ENCODE measurements at places on chromosomes 6 and 20. TPM values are rescaled to one million over a fixed set of nuclear protein-coding genes. Genes with fewer than 3 reads are reported as not detected.

The ZNF334 gene
- total RNA-seq: 7.7 TPM

The DEFB123 gene
- not detected for total RNA-seq

The MROH8 gene
- total RNA-seq: 1.8 TPM

The HLA-DPB1 gene
- total RNA-seq: 174 TPM

The THBD gene
- 11.6 TPM for total RNA-seq

The WASF1 gene
- 12.9 TPM for total RNA-seq

The NEDD9 gene
- 18.1 TPM for total RNA-seq

The HSPA12B gene
- total RNA-seq: 5.4 TPM

The TCF21 gene
- total RNA-seq: 10.9 TPM

The LAMA5 gene
- 298 TPM for total RNA-seq

The TP53TG5 gene
- total RNA-seq: not detected

- DNase-seq: no peak
Observed at GRCh38 chr20:53177687-53178086, 205.5 kb downstream of the TSHZ2 start.

- no peak for DNase-seq
Observed at GRCh38 chr6:159212028-159212427, 42.8 kb downstream of the FNDC1 start.

DNA sequence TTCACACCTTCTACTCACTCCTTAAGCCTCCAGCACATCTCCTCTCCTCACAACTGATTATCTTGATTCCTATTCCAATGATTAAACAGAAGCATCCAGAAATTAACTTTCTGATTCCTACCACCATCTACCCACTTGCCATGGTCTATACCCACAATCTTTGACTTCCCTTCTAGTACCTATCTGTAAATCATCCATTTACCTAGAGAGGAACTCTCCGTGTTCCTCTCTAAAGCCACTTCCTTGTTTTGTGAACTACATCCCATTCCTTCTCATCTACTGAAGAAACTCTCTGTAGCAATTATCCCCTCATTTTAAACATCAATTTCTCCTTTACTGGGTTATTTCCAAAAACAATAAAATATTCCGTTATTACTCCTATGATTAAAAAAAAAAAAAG lies 167.3 kb downstream of the ARHGAP18 start:
- no peak for DNase-seq

DNA sequence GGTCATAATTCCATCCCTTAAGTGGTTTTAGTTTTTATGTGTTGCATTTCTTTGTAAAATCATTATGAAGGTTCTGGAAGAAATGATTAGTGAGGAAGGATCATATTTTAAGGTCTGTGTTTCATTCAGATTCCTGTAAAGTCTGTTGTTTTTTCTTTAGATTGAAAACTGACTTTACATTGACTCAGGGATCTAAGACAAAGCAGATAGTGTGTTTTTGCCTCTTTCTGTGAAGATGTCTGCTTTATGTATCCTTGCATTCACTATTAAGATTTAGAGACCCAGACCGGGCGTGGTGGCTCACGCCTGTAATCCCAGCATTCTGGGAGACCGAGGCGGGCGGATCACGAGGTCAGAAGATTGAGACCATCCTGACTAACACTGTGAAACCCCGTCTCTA lies 225.7 kb downstream of the SAMD5 start:
- DNase-seq: no peak

DNA sequence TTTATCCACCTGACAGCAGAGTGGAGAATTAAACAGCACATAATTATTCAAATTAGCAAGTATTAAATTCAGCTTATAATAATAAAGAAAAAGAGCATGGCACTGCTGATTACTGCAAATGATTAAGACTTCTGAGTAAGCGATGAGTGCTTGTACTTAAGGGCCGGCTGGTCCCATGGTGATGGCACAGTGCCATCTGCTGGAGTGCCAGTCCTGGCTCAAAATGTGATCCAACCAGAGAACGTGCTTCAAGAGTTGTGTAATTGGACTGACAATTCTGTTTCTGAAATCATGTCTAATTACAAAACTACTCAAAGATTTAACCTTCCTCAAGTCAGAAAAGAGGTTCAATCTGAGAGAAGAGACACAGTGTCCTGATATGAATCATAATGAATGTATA lies 181.6 kb upstream of the RGS17 start:
- DNase-seq: peak; percentile 54

DNA sequence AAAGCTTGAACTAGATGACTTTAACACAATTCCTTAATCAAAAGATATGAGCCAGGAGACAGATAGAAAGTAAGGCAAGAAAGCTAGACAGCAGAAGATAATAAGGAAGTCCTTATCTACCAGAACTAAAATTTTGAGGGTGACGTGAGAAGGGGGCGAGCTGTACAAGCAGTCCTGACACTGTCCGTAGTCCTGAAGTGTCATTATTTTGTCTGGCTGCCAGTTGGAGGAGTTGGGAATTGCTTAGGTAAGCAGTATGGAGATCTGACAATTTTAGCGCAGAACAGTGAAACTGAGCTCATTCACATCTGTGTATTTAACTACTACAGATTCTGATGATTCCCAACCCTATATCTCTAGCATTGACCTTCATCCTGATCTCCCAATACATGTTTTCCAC lies 25.8 kb upstream of the CEP85L start:
- no peak for DNase-seq

DNA sequence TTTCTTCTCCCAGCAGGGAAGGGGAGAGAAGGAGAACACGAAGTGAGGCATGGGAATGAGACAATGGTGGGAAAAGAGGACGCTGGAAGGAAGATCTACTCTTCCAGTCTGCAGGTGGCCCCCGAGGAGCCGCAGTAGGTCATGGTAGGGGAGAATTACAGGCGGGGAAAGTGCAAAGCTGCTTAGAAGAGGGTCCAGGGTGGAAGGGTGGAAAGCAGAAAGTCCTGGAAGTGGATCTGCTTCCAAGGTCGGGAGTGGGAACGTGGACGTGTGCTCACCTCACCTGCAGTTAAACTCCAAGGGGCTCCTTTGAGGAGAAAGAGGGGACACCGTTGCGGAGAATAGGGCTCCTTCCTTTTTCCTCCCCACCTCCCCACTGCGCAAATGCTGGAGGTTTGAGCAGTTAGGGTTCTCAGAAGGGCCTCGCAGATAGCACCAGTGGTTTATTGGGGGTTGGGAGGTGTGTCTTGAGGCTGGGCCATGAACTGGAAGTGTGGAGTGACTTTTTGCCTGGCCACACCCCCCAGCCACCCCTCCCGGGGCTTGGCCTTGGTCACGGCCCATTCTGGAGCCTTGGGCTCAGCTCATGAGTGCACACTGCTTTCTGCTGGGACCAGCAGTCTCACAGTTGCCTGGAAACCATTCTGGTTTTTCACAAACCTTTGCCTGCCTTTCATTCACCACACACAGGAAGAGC lies 100.4 kb upstream of the MLN start:
- DNase-seq: peak; percentile 45

DNA sequence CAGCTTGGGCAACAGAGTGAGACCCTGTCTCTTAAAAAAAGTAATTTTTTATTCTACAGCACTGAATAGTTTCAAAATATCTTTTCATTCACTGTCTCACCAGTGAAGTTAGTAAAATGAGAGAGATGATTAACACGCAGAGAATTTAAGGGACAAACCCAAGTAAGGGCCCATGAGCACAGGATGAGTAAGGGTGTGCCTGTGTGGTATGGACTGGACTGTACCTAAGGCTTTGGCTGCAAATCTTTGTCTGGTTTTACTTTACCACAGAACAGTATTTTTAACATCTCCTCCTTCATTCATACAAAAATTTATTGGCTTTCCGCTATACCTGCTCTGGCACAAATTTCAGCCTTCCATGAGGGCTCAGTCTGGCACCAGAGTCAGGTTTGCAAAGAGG lies 433.3 kb downstream of the UTRN start:
- no peak for DNase-seq

- DNase-seq: peak; percentile 43
Observed at GRCh38 chr6:47111685-47112084, 69.6 kb upstream of the ADGRF1 start.

DNA sequence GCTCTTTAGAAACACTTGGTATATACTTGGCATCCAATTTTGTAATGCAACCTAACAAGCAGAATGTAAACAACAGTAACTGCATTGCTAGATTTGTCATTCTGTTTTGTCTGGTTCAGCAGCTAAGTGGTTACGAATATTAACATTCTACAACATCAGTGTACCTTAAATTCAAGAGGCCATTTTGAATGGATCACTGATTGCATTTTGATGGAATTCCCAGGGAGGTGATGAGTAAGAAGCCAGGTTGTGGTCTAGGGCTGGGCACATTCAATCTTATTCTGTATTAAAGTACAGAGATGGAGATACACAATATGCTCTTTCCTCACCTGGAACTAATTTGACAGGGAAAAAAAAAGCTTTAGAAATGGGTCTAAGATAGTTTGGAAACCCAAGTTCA lies 483.5 kb downstream of the PRKN start:
- DNase-seq: no peak

- DNase-seq: no peak
Observed at GRCh38 chr20:53579266-53579580, 14.4 kb downstream of the ZNF217 start.

- DNase-seq: no peak
Observed at GRCh38 chr6:113647143-113647889, 209.8 kb upstream of the MARCKS start.

- DNase-seq: no peak
Observed at GRCh38 chr6:143107911-143108761, 47.4 kb downstream of the AIG1 start.

DNA sequence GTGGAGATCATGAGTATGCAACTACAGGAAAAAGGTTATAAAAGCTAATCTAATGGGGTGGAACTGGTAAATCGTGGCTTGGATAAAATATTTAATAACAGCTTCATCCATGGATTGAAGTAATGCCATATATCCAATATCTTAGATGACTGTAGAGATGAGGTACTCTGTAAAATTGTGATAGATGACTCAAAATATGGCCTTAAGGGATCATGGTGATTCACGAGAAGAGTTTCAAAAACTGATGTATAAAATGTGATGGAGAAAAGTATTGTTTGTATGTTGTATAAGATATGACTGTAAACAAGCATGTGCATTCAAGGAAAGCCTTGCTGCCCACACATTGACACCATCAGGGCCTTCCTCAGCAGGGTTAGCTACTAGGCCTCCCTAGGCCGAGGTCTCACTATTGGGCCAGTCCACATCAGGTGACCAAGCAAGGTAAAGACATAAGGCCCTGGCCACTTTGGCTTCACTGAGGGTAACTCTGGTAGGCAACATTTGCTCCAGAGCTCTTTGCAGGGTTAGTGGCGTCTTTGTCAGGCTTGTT lies 17.7 kb upstream of the CCN6 start:
- DNase-seq: no peak

GRCh38 chr6:157281570-157281969 lies 41.7 kb downstream of the TMEM242 start:
- no peak for DNase-seq

DNA sequence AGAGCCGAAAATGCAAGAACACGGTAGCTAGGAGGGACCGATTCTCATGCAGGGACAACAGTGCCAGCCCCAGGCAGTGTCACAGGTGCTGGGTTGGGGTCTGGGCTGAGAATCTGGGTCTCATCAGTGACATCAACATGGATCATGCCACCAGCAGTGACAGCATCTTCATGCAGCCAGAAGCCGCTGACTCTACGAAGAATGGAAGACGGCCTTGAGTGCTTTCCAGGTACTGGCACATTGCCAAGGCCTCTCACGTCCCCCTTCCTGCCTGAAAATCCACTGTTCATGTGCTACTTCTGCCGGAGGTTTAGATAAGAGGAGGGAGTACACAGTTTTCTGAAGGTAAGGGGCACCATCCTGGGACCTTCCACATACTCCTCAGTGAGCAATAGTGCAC lies 141.1 kb upstream of the FOXQ1 start:
- no peak for DNase-seq

GRCh38 chr6:37486121-37486839 lies 13.4 kb downstream of the CCDC167 start:
- no peak for DNase-seq

Data from mucosa of gallbladder (tissue), 1 donor.